GM20000 (cell line): ENCODE measurements at places on chromosomes 2 and 18.

DNA sequence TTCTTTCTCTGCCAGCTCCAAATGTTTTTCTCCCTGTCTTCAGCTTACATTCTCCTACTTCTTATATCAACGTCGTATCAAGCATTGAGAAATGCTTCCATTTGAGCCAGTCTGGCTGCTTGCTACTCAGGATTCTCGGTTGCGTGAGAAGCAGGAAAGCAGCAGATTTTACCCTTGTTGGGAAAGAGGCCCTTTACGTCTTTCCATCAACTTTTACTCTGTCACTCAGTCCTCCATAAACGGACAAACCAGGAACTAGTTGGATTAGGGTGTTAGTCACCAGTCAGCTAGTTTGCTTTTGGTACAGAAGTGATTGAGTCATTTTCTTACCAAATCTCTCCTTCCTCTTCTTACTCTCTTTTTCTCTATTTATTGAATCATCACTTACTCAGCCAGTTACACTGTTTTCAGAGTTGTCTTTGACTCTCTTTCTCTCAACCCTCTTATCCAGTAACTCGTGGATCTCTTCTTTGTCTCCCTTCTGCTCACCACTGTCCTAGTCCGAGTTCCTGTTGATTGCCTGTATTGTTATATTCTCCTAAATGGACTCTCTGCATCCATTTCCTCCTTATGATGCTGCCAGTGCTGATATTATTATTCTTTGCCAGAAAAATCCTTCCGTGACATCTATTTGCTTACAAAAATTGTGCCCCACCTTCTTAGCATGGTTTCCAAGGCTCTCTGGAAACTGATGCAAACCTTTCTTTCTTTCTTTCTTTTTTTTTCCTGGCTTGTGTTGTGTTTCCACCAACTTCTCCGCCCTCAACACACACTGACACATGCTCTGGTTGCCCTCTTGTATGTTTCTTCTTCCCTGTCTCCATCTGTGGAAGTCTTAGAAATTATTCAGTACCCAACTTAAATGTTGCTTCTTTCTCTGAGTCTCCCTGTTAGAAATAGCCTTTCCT is 61.5 kb downstream of the VRK2 start:
- no peak for DNase-seq

DNA sequence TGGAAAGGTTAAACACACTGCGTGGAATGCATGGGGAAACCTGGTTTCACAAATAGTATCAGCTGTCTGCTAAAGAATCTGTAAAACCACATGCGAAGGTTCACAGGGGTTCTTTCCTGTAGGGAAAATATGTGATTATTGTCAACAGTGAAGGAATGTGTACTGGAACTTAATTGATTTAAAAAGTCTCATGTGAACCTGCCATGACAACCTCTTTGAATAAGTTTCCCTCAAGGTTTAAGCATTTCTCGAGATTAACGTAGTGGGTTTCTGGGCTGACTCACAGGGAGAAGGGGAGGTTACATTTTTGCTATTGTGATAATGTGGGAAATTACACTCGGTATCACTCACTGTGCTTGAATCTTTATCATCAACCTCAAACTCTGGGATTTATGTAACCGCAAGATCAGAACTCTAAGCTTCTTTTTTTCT is 28.2 kb upstream of the IL1R1 start:
- DNase-seq, result no peak

DNA sequence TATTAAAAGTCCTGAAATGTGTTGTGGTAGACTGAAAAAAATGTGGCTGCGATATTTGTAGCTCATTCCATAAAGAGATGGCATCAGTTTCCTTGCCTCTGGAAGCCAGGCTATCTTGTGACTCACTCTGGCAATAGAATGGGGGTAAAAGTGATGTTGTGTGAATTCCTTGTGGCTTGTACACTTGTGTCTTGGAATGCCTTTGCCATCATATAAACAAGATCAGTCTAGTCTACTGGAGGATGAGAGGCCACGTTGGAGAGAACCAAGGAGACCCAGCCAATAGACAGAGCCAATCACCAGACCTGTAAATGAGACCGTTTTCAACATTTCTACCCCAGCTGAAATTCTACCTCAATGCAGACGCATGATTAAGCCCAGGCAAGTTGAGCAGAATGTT is 254.1 kb downstream of the TRIB2 start:
- no peak for DNase-seq

- no peak for DNase-seq
Measured at GRCh38 chr2:33494155-33494779, 17.8 kb downstream of the RASGRP3 start.

DNA sequence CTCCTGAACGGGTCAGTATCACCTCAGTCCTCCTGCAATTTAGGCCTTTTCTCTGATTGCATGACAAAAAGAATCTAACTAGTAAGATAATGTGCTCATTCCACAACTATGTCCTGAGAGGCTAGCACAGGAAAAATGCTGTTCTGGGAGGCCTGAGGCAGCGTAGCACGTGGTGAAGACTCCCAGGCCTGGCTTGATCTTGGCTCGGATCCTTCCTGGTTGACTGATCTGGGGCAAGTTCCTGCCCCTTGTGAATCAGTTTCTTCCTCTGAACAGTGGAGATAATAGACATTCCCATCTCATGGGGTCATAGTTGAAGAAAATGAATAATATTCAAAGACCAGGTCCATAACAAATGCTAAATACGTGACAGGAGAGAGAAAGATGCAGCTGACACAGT is 12.3 kb downstream of the FBLN7 start:
- DNase-seq, result no peak

- peak; percentile 44 for DNase-seq
Measured at GRCh38 chr2:5692561-5693286, 540 bp downstream of the SOX11 start.

GRCh38 chr2:231016566-231017230 is 20.6 kb upstream of the C2orf72 start:
- no peak for DNase-seq

GRCh38 chr2:175890636-175891242 is 111.3 kb downstream of the LNPK start:
- DNase-seq, result no peak

DNA sequence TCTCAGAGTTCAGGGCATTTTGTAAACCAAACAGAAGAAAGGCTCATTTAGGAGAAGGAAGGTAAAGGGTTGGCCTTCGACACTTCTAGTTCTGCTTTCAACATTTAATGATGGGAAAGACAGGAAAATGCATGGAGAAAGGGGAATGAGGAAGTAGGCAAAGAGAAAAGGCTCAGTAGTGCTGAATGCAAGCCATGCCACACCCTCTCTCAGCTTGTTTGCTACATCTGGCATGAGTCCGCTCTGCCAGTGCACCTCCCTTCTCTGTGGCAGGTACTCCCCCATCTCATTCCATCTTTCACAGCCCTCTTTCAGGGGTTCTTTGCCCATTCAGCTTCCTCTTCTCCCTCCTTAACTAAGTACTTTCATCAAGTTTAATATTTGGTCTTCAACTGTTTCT is 120.9 kb upstream of the ITGB6 start:
- no peak for DNase-seq

DNA sequence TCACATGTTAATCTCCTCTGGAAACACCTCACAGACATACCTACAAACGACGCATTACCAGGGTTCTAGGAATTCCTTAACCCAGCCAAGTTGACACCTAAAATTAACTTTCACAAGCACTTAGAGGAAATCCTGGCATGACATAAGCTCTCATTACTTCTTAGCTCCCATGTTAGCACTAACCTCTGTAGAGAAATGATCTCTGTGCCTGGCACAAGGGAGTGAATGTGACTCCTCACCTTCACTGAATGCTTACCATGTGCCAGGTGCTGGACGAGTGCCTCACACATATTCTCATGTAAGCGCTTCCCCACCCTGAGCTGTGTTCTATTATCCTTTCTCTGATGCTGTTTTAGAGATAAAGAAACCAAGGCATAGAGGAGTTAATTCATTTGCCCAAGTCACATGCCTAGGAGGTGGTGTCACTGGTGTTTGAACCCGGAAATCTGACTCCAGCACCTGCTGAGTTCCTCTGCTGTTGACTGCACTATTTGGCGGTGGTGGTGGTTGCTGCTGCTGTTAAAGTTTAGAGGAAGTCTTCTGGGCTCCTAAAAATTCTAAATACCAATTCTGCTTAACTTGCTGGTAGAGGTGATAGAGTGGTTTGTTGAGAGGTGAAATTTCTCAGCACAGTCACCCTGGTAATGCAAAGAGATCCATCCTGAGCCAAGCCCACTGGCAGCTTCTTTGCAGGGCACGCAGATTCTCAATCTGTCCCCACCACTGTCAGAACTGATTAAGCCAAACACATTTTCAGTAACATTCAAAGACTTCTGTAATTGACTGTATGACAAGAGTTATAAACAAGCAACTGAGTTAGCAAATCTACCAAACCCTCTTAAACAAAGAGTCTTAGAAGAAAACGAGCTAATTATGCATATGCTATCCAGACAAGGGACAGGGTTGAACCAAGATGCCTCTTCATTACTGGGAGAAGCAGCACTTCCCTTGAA is 200.3 kb downstream of the CMPK2 start:
- no peak for DNase-seq

GRCh38 chr2:63023444-63023843 is 27.2 kb upstream of the OTX1 start:
- DNase-seq, result peak; percentile 7

GRCh38 chr18:48879008-48879431 is 71.7 kb downstream of the SMAD7 start:
- no peak for DNase-seq

- no peak for DNase-seq
Measured at GRCh38 chr18:23877371-23877770, 137.2 kb upstream of the TTC39C start.

GRCh38 chr2:86011449-86011941 is 94.2 kb downstream of the POLR1A start:
- no peak for DNase-seq

DNA sequence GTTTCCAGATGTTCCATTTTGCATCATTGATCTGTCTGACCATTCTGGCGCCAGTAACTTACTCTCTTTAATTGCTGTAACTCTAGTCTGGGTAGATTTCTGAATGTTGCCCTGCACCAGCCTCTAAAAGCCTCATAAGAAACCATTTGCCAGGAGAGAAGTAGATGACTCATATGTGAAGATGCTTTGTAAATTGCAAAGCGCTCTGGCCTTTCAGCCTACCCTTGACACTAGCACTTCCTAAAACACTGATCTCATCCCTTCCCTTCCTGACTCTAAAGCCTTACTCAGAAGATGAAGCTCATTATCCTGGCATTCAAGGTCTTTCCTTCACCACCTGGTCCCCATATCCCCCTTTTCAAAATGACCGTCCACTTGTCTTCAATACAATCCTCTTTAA is 193.2 kb upstream of the MEX3C start:
- no peak for DNase-seq

- DNase-seq, result no peak
Measured at GRCh38 chr2:43326101-43326825, 99.9 kb upstream of the ZFP36L2 start.

- no peak for DNase-seq
Measured at GRCh38 chr18:59509481-59510442, 150.7 kb upstream of the LMAN1 start.

DNA sequence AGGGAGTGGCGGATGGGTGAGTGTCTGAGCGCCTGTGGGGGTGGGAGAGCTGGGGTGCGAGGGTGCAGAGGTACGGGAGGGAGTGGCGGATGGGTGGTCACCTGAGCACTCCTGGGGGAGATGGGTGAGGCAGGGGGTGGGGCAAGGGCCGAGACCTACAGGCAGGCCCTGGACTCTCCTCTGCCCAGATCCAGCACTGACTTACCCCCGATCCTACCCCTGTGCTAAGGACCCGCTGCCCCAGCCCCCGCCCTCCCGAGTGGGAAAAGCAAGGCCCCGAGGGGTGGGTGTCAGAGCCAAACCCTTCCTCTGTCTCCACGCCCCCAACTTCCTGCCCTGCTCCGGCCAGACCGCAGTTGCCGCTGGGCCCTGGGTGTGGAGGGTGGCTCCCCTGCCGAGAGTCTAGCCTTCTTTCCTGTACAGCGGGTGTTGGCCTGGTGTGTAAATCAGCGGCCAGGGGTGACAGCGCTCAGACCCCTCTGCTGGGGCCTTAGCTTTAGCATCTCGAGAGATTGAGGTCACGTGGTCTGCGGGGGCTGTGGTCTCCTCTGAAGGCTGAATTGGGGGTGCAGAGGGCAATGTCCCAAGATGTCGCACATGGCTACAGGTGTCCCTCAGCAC is 12.5 kb downstream of the BOK start:
- no peak for DNase-seq

GRCh38 chr2:25302758-25303375 is 38.9 kb downstream of the DNMT3A start:
- DNase-seq, result no peak

DNA sequence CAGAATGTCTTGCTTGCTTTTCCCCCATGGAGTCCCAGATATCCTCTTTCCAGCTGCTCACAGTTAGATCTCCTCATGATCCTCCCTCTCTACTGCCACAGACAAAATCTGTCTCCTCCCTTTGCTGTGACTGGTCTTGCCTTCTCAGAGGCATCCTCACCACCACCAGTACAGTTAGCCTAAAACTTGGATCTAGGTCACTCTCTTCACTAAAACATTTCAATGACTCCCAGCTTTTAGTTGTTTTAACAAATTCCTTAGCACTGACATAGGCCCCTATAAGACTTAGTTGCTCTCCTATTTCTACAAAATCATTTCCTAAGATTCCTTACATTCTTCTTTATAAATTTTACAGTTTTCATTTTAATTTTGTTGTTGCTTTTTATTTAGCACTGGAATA is 734.2 kb upstream of the CHAC2 start:
- DNase-seq, result no peak

- no peak for DNase-seq
Measured at GRCh38 chr2:7016148-7016547, 98.9 kb downstream of the RNF144A start.

DNA sequence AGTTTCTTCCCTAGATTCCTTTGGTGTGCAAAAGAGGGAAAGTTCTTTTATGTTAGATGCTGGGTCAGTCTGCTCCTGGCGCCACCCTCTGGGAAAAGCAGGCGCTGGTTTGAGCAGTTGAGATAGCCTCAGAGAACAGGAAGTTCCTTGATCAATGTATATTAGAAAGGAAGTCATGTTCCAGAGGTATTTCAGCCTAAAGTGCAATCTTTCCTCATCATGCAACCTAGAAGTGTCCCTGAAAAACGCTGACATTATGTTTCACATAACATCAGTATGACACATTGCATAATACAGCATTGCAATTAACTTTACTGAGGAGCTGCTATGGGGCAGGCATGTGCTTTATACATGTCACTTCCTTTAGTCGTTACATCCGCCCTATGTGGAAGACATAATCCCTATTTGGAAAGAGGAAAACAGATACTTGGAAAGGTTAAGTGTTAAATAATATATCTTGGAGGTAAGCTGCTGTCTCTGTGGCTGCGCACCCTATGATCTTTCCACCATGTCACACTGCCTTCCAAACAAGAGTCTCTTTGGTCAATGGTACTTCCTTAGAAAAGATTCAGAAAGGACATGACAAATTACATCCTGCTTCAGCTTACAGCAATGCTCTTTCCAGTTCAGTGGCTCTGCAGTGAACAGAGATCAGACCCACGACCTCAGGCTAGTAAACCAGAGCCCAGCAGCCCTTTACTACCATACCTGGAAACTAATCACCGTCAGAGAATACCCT is 369.7 kb downstream of the RAD51AP2 start:
- no peak for DNase-seq

GRCh38 chr18:48949050-48949605 is 1.6 kb downstream of the SMAD7 start:
- DNase-seq, result peak; percentile 72
